Dermis lymphatic vessel endothelial cell (primary cell): ENCODE measurements at places on chromosomes 13 and 19. TPM values are rescaled to one million over a fixed set of nuclear protein-coding genes. Genes with fewer than 3 reads are reported as not detected.

APC2 gene
- total RNA-seq, result under 0.01 TPM in 2 replicates

ZNF8 gene
- total RNA-seq, result 3.7 and 5.2 TPM in 2 replicates

ZNF136 gene
- 7.0 and 8.7 TPM in 2 replicates for total RNA-seq

FPR2 gene
- total RNA-seq, result not detected in 2 replicates

HAUS8 gene
- 1.6 and 1.9 TPM in 2 replicates for total RNA-seq

CACNG8 gene
- under 0.01 and 0.17 TPM in 2 replicates for total RNA-seq

HNRNPA1L2 gene
- total RNA-seq, result 2.9 and 3.4 TPM in 2 replicates

RELB gene
- total RNA-seq, result 6.7 and 7.8 TPM in 2 replicates

MBD3L3 gene
- not detected in 2 replicates for total RNA-seq

GAPDHS gene
- total RNA-seq, result 0.09 TPM in 1 of 2 replicates, not detected in the other

SPC24 gene
- 13.7 and 14.2 TPM in 2 replicates for total RNA-seq

LRG1 gene
- total RNA-seq, result 0.95 and 2.4 TPM in 2 replicates

SRRM5 gene
- under 0.01 TPM in 1 of 2 replicates, not detected in the other for total RNA-seq

TTC9B gene
- total RNA-seq, result not detected in 2 replicates

F10 gene
- total RNA-seq, result under 0.01 TPM in 1 of 2 replicates, not detected in the other

RNF113B gene
- not detected in 2 replicates for total RNA-seq

BST2 gene
- total RNA-seq, result 0.34 and 0.43 TPM in 2 replicates

FARSA gene
- 28.2 and 41.6 TPM in 2 replicates for total RNA-seq

PTPRS gene
- 43.8 and 60.3 TPM in 2 replicates for total RNA-seq

GPC6 gene
- under 0.01 TPM in 2 replicates for total RNA-seq

CEACAM20 gene
- not detected in 2 replicates for total RNA-seq

ZNF132 gene
- 4.9 and 6.1 TPM in 2 replicates for total RNA-seq

SLC17A7 gene
- total RNA-seq, result 0.22 and 0.26 TPM in 2 replicates

GRIN3B gene
- total RNA-seq, result 0.09 and 0.33 TPM in 2 replicates

SIPA1L3 gene
- 8.7 and 12.1 TPM in 2 replicates for total RNA-seq

IGSF23 gene
- 0.11 TPM in 1 of 2 replicates, not detected in the other for total RNA-seq

CACNG7 gene
- total RNA-seq, result not detected in 2 replicates

KIR3DL1 gene
- not detected in 2 replicates for total RNA-seq

MEIOSIN gene
- total RNA-seq, result not detected in 2 replicates

OLFM2 gene
- 0.34 and 0.98 TPM in 2 replicates for total RNA-seq

RBM26 gene
- 13.8 and 20.9 TPM in 2 replicates for total RNA-seq

PBX4 gene
- not detected in 2 replicates for total RNA-seq

ZNF285 gene
- total RNA-seq, result 1.5 TPM in 2 replicates

ZIC5 gene
- total RNA-seq, result under 0.01 TPM in 1 of 2 replicates, not detected in the other

NALCN gene
- 30.2 and 36.4 TPM in 2 replicates for total RNA-seq

RFX2 gene
- 1.8 and 2.4 TPM in 2 replicates for total RNA-seq

RASL11A gene
- 2.2 TPM in 2 replicates for total RNA-seq

FAM216B gene
- not detected in 2 replicates for total RNA-seq

FFAR2 gene
- total RNA-seq, result not detected in 2 replicates

ADGRE2 gene
- under 0.01 and 0.11 TPM in 2 replicates for total RNA-seq

KCTD4 gene
- not detected in 2 replicates for total RNA-seq

LRRC4B gene
- under 0.01 TPM in 2 replicates for total RNA-seq

PSG2 gene
- not detected in 2 replicates for total RNA-seq

ELAVL3 gene
- total RNA-seq, result not detected in 2 replicates

APLP1 gene
- total RNA-seq, result 0.98 and 1.8 TPM in 2 replicates

DBP gene
- total RNA-seq, result 1.9 and 2.1 TPM in 2 replicates

PEAK3 gene
- 0.22 and 0.26 TPM in 2 replicates for total RNA-seq

IZUMO4 gene
- 0.95 and 1.4 TPM in 2 replicates for total RNA-seq

SYNGR4 gene
- not detected in 2 replicates for total RNA-seq

SIGLEC9 gene
- total RNA-seq, result 0.11 and 0.34 TPM in 2 replicates

SLC6A16 gene
- 0.43 and 0.52 TPM in 2 replicates for total RNA-seq

ZNF442 gene
- total RNA-seq, result 0.65 and 1.9 TPM in 2 replicates

CRB3 gene
- total RNA-seq, result not detected in 2 replicates

BORCS8 gene
- total RNA-seq, result 12.0 and 18.3 TPM in 2 replicates

FFAR3 gene
- not detected in 2 replicates for total RNA-seq

TBXA2R gene
- 1.8 and 2.6 TPM in 2 replicates for total RNA-seq

NCLN gene
- 23.4 and 24.1 TPM in 2 replicates for total RNA-seq
